ENCODE measurements at places on chromosomes 11 and 22. TPM values are rescaled to one million over a fixed set of nuclear protein-coding genes. Genes with fewer than 3 reads are reported as not detected.

- DNase-seq, result peak; percentile 40
Observed at GRCh38 chr22:46055911-46056545, 79.1 kb upstream of the WNT7B start.

DNA sequence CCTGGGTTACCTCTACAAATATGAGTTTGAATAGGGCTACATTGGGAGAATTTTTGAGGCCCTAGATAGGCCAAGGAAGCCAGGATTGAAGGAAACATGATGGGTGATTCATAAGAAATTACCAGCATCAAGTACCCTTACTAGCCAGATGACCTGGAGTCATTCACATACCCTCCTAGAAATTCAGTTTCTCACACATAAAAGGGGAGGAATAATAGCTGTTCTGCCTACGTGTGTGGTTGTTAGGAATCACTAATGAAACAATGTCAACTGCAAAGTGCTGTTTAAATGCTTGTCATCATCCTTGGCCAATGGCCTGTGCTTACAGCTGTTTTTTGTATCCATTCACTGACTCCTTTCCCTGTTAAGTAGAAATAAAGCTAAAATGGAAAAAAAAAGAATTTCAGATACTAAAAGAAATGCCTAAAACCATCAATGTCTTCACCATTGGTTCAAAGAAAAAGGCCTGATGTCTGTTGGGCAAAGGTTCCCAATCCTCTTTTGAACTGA is 114.4 kb downstream of the NCAM1 start:
- no peak for DNase-seq

The TSPAN4 gene
- total RNA-seq, result 77.6 TPM

The CBL gene
- total RNA-seq, result 26.1 TPM

- DNase-seq, result no peak
Observed at GRCh38 chr11:90919332-90919731, 696.5 kb upstream of the CHORDC1 start.

GRCh38 chr11:130278745-130279144 is 36.0 kb downstream of the ZBTB44 start:
- DNase-seq, result peak; percentile 5

The MMP10 gene
- 5.2 TPM for total RNA-seq

DNA sequence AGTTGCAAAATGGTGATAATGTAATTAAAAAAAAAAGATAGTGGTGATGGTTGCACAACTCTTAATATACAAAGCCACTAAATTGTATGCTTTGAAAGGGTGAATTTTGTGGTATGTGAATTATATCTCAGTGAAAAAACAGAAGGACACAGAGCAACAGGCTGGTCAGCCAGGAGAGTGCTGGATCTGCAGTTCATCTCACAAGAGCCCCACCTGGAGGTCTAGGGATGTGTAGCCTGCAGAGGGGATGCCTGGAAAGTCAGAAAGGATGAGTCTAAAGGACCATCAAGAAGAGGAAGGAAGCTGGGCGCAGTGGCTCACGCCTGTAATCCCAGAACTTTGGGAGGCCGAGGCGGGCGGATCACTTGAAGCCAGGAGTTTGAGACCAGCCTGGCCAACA is 9.0 kb downstream of the POLR3H start:
- DNase-seq, result no peak

The SCGB1C1 gene
- not detected for total RNA-seq

DNA sequence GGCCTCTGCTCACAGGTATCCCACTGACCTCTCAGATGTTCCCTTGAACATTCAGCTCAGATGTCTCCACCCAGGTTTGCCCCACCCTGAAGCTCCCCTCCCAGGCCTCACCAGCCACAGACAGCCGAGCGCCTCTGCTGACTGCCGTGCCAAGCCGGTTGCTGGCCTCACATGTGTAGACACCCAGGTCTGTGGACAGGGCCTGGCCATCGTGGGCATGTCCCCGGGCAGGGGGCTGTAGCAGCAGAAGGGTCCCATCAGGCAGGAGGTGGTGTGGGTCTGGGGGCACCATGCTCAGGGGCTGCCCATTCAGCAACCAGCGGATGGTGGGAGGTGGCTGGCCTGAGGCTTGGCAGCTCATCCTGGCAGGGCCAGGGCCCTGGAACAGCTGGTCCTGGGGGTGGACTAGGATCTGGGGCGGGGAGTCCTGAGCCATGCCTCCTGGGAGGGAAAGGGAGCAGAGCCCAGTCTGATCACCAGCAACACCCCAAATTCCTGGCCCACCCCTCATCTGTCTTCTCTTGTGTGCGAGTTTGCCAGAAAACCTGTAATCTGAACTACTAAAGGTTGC is 759 bp downstream of the ROBO4 start:
- no peak for DNase-seq

The CRYBB2 gene
- not detected for total RNA-seq

The PRG3 gene
- not detected for total RNA-seq

GRCh38 chr11:61333550-61334433 is 764 bp downstream of the TKFC start:
- DNase-seq, result no peak

DNA sequence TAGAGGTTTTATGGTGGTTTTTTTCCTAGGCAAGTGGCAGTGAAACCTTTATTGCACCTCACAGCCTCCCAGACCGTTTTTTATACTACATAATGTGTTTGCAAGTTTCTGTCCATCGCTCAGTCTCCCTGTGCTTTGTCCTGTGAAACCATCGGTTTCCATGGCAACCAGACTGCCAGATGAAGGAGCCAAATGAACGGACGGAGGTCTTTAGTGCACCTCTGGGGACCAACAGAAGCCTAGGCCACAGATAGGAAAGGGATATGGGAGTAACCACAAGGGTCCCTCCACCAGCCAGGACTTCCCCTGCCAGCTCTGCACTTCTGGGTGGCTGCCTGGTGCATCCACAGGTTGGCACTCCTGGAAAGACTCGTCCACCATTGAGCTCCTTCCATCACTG is 165.0 kb downstream of the CHST1 start:
- DNase-seq, result no peak

DNA sequence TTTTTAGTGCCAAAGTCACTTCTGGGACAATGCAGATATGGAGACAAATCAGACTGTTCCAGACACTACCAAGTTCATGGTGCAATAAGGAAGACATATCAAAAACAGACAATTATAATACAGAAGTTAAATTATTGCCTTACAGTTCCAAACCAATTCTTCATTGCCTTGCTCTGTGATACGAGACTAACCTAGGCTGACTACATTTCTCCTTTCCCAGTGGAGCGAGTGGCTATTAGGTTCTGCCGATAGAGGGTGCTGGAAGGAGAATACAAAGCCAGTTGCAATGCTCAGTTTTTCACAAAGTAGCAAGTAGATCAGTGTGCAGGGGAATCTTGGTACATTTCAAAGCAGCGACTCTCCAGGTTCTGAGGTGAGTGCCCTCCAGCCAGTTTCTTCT is 67.8 kb downstream of the FAM168A start:
- no peak for DNase-seq

DNA sequence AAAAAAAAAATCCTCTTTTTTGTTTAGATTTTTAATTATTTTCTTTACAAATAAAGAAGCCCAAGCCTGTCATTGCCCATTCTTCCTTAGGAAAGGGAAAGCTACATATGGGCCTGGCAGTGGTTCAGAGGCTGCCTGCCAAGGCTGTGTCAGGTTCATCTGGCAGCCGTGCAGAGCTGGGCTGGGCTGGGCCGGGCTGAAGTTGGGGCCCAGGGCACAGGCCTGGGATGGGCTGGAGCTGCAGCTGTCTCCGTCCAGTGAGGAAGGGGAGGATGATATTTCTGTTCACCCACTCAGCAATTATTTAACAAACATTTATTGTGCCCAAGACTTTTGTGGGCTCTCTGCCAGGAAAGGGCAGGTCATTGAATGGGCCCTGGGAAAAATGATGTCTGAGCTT is 4.6 kb downstream of the PRR5L start:
- DNase-seq, result no peak

GRCh38 chr11:120336641-120337354 is 585 bp downstream of the ARHGEF12 start:
- no peak for DNase-seq

GRCh38 chr22:22512951-22513350 is 4.4 kb upstream of the ZNF280B start:
- DNase-seq, result no peak

DNA sequence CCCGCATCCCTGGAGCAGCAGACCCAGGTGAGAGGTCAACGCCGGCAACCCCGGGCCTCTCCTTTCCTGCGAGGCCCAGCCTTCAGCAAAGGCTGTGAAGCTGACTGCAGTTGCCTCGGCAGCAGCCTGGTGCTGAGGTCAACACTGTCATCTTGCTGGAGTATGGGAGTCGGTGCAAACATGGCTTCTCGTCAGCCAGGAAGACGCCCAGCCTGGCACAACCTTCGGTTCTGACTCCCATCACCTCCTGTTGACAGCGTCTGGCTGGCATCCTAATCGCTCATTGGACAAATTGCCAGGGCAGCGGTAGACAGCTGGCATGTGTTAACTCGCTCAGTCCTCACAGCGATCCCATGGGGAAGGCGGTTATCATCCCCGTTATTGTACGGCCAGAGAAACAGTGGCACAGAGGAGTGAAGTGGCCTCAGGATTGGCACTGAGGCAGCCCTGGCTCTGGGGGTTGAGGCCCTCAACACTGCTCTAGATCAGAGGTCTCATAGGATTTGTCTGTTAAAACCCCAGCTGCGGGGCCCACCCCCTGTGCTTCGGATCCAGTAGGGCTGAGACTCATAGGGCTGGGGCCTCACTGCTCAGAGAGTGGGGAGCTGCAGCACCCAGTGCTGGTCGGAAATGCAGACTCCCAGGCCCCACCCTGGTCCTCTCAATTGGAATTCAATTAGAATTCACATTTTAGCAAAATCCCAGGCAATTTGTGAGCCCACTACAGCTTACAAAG is 39.3 kb upstream of the TP53I11 start:
- peak; percentile 48 for DNase-seq

The C22orf42 gene
- not detected for total RNA-seq

DNA sequence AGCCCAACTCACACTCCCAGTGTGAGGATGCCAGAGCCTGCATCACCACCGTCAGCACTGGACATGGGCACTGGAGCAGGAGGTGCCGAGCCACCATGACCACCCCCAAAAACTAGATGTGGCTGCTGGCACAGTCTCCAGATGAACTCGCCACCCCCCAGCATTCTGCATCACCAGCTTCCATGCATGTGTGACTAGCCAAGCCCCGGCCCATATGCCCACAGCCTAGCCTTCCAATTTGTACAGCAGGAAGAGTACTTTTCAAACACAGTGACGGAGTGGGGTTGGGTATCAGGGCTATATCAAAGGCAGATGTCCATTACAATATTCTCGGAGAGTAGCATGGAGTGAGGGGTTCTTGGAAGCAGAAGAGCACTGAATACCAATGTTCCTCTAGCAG is 62.9 kb downstream of the SMCO4 start:
- no peak for DNase-seq

- DNase-seq, result no peak
Observed at GRCh38 chr11:113865873-113866272, 9.5 kb downstream of the USP28 start.

The MS4A15 gene
- total RNA-seq, result not detected

- DNase-seq, result no peak
Observed at GRCh38 chr11:114426280-114426679, 13.0 kb upstream of the REXO2 start.

The KCNJ11 gene
- total RNA-seq, result not detected

GRCh38 chr11:2144544-2145248 is 5.5 kb upstream of the IGF2 start:
- DNase-seq, result no peak

DNA sequence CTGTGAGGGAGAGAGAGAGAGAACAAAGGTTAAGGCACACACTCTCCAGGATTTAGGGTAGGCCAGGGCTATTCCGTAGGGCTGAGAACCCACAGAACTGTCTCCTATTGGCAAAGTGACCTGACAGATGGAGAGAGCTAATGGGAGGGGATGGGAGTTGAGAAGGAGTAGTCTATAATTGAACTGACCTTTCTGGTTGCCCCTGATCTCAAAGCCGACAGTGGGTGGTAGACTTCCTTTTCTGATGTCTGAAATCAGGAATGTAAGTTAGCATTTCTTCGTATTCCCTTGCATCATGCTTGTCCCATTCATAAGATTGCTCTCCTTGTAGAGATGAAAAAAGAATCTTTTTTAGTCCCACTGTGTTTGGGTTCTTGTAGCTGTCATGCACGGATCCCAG is 210.1 kb downstream of the NTM start:
- DNase-seq, result no peak

Data from foreskin keratinocyte (primary cell).